Breast epithelium (tissue), 4 donors: ENCODE measurements at places on chromosomes 11 and 22. TPM values are rescaled to one million over a fixed set of nuclear protein-coding genes. Genes with fewer than 3 reads are reported as not detected.

The C11orf97 gene
- not detected for total RNA-seq

The MCAM gene
- 408 TPM for total RNA-seq

The LRP4 gene
- 5.2 TPM for total RNA-seq

The TEAD1 gene
- 80.1 TPM for total RNA-seq

The ZNRF3 gene
- total RNA-seq: 6.9 TPM

The APOL5 gene
- not detected for total RNA-seq

The NCAM1 gene
- 3.6 TPM for total RNA-seq

The LGR4 gene
- 28.5 TPM for total RNA-seq

The B4GALNT4 gene
- 0.48 TPM for total RNA-seq
